Muscle of arm (tissue), 14 donors: ENCODE measurements at places on chromosomes 16 and 17.
A peak's percentile ranks its signal among the peaks of the same experiment; 100 is the strongest.

- DNase-seq: peak; percentile 84
Observed at GRCh38 chr16:80931801-80932707, 74.6 kb downstream of the CMC2 start.

- no peak for DNase-seq
Observed at GRCh38 chr17:58344791-58345157, 7.2 kb downstream of the SUPT4H1 start.

DNA sequence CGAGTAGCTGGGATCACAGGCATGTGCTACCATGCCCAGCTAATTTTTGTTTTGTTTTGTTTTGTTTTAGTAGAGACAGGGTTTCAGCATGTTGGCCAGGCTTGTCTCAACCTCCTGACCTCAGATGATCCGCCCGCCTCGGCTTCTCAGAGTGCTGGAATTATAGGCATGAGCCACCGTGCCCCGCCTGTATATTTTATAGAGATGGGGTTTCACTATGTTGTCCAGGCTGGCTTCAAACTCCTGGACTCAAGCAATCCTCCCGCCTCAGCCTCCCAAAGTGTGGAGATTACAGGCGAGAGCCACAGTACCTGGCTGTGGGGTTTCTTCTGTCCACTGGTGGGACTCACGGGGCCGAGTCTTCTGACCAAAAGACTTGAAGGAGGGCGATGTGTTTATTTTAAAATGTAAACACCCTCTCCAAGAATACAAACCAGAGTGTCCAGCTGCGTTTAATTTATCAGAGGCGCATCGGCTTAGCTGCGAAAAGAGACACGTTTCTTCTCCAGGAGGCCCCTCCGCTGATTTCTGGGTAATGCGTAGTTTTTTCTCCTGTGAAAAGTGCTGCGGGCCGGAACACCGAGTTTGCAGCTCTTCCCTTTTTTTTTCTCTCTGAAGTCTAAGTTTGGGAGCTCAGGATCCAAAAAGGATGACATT lies 86.9 kb upstream of the CIBAR2 start:
- no peak for DNase-seq

GRCh38 chr17:81412490-81413093 lies 17.3 kb downstream of the BAHCC1 start:
- no peak for DNase-seq

DNA sequence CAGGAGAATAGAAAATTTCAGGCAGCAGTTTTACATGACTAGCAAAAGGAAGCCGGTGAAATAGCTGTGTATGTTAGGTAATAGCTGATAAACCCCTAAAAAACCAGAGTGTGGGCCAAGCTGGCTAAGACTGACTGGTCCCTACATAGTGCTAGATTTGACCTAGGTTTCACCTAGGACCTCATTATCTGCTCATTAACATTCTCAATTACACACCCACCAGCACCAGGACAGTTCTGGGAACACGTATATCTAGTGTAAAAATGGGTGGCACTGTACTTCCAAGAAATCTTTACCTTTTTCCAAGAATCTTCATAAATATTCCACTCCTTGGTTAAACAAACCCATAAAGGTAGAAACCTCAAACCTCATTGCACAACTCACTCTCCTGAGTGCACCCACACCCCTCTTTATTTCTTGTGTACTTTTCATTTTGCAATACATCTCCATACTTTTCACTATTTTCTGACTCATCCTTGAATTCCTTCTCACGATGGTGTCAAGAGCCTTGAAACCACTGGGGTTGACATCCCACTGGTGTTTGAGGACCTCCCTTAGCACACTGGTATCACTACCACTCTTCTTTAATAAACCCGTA lies 262.7 kb upstream of the KCNJ16 start:
- no peak for DNase-seq

DNA sequence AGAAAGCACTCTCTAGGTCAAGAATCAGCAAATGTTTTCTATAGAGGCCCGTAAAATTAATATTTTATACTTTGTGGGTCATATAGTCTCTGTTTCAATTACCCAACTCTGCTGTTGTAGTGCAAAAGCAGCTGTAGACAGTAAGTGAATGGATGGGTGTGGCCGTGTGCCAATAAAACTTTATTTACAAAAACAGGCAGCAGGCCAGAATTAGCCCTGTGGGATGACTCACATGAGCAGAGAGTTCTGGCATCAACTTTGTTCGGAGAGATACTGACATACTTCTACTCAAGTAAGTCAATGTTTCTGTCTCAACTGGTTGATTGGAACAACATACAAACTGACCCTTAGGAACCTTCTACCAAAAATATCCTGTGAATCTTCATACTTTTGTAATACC lies 616.2 kb downstream of the MAF start:
- DNase-seq: no peak

DNA sequence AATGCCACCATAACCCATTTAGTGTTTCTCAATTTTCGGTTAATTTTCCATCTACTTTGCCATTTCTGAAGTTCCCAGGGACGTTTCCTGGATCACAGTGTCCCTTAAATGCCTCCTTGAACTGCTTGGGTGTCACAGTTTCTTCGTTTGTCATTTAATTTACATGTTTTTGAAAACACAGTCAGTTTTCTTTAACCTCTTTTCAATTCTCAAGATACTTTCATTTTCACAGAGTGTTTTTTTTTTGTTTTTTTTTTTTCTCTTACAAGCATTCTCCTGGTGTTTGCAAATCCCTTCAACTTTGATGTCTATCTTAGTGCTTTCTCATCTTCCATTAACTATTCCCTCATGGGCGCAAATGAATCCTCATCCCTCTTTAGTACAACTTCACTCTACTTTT lies 283.7 kb downstream of the GRIN2A start:
- no peak for DNase-seq

- no peak for DNase-seq
Observed at GRCh38 chr17:79936641-79937381, 97.6 kb upstream of the CBX4 start.

- no peak for DNase-seq
Observed at GRCh38 chr16:72959301-72959996, 88.5 kb downstream of the ZFHX3 start.

DNA sequence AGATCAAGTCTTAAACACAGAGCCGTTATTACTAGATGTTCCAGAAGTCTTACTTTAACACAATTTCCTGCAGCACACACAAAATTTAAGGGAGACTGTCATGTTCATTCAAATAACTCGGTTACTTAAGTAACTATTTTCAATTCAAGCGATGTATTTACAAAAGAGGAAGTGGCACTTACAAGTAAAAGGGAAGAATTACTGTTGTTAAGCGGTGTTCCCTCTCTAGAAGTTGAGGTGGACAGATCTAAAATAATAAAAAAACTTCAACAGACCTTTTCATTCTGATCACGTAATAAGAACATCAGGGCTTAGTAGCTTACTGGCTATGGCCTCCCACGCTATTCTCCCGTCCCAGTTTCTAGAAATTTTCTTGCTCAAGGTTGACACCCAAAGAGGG lies 26.2 kb upstream of the TXNDC11 start:
- no peak for DNase-seq

- no peak for DNase-seq
Observed at GRCh38 chr16:70758786-70759185, 42.2 kb downstream of the VAC14 start.

- no peak for DNase-seq
Observed at GRCh38 chr16:3767333-3767986, 50.1 kb upstream of the TRAP1 start.

GRCh38 chr17:21025451-21025850 lies 17.4 kb downstream of the USP22 start:
- no peak for DNase-seq

GRCh38 chr17:44844390-44844830 lies 3.3 kb upstream of the HIGD1B start:
- DNase-seq: no peak

- DNase-seq: no peak
Observed at GRCh38 chr17:36921095-36921851, 16.0 kb upstream of the LHX1 start.

- no peak for DNase-seq
Observed at GRCh38 chr16:31134625-31135534, 647 bp downstream of the PRSS8 start.

GRCh38 chr16:2083876-2084780 lies 36.3 kb downstream of the TSC2 start:
- no peak for DNase-seq

DNA sequence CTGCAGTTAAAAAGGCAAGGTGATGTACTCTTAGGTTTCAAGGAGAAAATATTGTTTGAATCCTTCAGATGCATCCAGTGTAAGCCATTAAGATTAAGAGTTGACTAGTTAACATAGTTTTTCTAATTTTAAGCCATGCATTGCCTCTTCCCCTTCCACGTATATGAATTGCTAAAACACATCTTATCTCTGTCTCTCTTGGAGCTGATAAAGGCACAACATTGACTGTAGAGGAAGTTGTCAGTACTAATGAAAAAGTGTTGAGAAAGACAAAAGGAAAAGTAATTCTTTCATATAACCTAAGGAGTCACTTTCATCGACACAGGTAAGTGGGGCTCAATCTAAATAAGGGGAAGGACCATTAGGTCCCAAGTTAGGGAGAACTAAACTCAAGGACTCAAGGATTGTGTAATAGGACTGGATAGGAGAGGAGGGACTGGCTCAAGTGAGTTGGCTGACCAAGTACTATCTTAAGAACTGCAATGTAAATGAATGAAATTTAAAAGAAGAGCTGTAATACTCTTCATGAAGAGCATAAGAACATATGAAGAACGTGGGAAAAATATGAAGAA lies 55.6 kb downstream of the GRB7 start:
- DNase-seq: no peak

GRCh38 chr16:89051521-89052166 lies 42.0 kb upstream of the ACSF3 start:
- no peak for DNase-seq

- DNase-seq: no peak
Observed at GRCh38 chr17:29299031-29299430, 5.1 kb upstream of the NUFIP2 start.

DNA sequence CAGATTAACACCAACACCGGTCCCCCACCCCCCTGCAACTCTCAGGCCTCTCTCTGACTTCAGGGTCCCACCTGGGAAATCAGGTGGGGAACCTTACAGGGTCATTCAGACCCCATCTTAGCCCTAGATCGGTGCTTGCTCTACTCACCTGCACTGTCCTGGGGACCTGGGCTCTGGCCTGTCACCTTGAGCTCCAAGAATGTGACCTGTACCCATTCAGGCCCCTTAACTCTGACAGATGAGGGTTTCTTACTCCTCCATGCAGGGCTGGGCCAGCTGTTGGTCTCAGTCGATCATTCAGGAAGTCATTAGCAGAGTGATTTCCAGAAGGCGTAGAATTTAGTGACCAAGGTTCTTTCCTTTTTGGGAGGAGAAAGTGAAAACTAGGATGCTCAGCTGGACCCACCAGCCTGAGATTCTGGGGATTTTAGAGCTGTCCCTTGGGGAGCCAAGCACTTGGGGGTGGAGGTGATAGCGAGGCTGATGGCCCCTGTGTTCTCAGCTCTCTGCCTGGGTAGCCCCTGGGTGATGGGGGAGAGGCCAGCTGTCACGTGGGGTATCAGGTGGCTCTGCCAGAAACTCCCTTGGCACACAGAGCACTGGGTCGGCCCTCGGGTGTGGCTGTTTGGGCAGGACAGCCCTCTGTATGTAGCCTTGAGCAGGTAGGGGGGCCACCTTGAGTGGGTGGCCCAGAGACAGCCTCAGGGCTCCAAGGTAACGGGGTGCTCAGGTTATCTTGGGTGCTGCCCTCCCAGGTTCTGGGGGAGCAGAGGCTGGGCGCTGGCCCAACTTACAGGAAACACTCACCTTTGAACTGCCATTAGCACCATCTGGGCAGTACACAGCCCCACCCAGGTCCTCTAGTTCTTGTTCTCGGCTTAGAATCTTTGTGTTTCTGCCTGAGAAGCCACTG lies 724 bp downstream of the MVP start:
- no peak for DNase-seq

DNA sequence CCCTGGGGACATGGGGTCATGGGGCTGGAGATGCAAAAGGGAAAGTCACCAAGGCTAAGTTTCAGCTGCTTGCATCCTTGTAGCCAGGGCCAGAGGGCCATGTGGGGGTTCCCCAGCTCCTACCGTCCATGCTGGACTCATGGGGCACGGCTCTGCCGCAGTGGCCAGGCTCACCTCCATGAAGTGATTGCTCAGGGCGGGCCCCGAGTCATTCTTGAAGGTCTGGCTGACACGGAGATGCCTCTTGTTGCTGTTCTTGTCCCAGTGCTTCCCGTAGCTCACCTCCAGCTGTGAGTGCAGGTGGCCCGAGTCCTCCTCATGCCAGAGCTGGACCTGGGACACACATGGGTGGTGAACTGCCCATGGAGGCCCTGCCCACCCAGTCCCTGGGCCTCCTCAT lies 114.5 kb downstream of the RMI2 start:
- no peak for DNase-seq

GRCh38 chr16:75497558-75497957 lies 2.3 kb upstream of the CHST6 start:
- no peak for DNase-seq

GRCh38 chr16:50797456-50797855 lies 55.6 kb downstream of the CYLD start:
- no peak for DNase-seq

DNA sequence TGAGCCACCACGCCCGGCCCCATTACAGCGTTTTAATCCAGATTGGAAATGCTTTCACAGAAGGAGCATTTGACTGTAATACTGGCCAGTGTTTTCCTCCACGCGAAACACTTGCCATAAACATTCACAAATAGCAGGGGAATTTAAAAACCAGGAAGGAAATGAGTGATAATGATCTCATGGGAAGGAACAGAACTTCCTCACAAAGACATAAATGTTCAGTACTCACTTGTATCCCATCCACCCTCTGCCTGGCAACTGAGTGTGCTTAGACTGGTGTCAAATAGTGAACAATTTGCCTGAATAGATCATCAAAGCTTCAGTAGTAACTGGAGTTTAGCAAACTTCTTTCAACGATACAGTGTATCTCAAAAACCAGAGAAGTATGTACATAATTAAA lies 54.1 kb downstream of the PSMD12 start:
- no peak for DNase-seq

DNA sequence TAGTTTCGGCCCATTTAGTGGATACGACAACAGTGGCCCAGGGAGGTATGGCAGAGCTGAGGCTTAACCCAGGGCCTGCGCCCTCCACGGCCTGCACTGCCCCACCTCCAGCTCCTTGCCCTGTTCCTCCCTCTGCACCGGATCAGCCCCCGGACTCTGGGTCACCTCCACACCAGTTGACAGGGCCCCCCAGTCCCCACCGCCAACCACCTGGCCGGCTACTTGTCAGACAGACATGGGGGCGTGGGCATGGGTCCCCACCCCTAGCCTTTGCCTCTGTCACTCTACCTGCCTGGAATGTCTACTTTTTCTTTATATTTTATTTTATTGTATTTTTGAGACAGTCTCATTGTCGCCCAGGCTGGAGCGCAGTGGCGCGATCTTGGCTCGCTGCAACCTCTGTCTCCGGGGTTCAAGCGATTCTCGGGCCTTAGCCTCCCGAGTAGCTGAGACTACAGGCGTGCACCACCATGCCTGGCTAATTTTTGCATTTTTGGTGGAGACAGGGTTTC lies 3.0 kb upstream of the ACTG1 start:
- no peak for DNase-seq
